NCI-H187 (cell line): ENCODE measurements at places on chromosomes 16 and 17.

- DNase-seq: no peak
Measured at GRCh38 chr17:42406615-42407288, 16.3 kb downstream of the CAVIN1 start.

DNA sequence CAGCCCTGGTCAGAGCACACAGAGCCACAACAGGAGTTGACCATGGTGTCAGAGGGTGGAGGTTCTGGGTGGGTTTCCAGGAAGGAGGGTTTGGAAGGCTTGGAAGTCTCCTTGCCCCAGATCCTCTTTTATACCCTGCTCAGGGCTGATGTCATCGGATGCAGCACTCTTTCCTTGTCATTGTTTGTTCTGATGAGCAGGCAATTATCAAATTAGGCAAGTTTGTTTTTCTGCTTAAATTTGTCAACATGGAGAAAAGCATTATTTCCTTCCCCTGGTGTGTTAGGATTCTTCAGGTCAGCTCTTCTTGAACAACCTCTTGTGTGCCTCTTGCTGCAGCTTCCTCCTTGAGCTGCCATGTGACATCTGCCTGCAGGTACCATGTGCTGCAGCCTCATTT lies at the start of gene KRTAP4-4:
Gene KRTAP4-4, minus strand, starts transcription at position 101 of the 400 bp plus-strand sequence. Its CDS starts 57 bp downstream, at position 44.
- DNase-seq: no peak

- no peak for DNase-seq
Measured at GRCh38 chr17:57599271-57600045, 145.6 kb downstream of the CCDC182 start.

DNA sequence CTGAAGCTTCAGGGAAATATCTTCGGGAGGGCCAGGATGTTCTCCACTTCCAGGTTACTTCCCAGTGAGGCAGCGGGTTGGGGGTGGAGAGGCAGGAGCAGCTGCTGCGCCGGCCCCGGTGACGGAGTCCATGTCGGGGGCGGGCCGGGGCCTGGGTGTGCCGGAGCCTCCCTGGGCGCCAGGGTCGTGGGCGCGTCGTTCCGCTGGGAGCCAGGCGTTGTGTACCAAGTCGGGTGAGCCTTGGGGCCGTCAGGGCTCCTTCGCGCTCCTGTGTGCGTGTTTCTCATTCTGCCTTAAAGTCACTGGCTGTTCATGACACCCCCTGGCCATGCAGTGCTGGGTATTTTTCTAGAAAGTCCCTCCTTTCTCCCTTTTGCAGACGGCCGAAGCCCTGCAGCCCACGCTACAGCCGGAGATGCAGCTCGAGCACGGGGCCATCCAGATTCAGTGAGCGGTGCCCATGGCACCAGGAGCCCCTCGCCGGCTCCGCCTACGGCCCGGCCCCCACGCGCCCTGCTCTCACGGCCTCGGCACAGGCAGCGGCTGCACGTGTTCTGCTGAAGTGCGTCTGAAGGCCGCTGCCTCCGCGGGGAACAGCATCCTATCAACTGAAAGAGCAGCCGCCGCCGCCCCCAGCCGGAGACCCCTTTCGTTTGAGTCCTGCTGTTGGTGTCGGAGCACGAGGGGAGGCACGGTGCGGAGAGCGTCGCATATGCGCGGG lies 125.1 kb downstream of the BANP start:
- no peak for DNase-seq

DNA sequence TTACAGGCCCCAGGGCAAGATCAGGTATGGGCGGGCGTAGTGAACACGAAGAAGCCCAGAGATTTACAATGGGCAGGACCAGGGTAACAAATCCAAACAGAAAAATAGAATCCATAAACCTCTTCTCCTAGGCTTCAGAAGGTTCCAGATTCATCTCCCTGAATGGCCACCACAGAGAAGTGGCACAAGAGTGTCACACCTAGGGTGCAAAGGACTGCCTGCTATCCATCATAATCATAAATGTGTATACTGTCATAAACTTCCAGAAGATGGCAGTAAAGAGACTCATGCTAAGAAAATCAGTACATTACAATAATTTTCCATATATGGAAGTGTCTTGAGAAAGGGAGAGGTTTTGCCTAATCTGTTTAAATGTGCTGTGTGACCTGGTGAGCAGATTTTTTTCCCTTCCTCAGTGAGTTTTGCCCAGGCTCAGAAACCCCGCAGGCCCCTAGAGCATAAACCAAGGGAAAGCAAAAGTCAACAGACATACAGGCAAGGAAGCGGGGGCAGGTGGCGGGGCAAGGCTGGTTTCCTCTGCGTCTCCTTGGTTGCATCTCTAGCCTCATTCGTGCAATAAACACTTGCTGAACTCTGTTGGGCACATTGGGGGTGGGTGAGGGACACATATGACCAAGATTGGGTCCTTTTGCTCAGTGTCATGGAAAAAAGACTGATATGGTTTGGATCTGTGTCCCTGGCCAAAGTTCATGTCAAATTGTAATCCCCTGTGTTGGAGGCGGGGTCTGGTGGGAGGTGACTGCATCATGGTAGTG lies 92.0 kb upstream of the CDH5 start:
- DNase-seq: no peak

DNA sequence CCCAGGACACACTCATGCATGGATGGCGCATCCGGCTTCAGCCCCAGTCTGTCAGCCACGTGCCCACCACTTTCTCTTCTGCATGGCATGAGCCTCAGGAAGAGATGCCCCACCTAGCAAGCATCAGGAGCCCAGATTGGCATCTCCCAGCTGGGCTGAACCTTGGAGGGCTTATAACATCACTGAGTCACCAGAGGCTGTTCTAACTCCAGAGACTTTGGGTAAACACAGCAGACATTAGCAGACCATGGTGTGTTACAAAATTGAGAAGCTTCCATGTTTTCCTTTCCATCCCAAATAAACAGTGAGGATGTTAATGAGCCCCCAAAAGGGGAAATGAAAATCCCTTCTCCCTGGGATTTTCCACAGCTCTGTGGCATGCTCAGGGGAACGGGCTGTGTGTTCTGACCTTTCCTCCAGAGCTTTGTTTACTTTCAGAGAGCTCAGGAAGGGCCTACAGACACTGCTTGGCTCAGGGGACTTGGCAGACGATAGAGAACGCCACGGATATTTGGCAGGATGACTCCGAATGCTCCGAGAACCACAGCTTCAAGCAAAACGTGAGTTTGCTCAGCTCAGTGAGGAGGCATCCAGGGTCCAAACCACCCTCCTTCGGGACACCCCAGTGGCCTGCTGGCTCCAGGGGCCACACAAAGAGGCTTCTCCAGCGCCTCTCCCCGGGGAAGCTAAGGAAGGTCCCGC lies 16.5 kb downstream of the GLP2R start:
- DNase-seq: no peak

GRCh38 chr16:57016831-57017230 lies 27.5 kb downstream of the NLRC5 start:
- DNase-seq: no peak

DNA sequence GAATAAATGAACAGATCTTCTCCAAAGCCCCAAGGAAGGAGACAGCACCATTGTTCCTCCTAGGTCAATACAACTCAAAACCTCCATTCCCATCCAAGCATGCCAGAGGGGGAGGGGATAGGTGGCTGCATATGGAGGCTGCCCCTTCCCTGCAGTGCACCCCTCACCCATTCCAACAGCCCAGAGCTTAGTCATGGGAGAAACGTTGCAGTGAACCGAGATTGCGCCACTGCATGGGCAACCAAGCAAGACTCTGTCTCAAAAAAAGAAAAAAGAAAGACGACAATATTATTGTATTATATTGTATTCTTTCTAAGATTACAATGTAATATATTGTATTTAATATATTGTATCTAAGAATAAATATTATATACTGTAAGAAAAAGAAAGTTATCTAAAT lies 36.4 kb upstream of the CD300E start:
- DNase-seq: no peak

- no peak for DNase-seq
Measured at GRCh38 chr17:5580969-5581368, 3.3 kb downstream of the NLRP1 start.

DNA sequence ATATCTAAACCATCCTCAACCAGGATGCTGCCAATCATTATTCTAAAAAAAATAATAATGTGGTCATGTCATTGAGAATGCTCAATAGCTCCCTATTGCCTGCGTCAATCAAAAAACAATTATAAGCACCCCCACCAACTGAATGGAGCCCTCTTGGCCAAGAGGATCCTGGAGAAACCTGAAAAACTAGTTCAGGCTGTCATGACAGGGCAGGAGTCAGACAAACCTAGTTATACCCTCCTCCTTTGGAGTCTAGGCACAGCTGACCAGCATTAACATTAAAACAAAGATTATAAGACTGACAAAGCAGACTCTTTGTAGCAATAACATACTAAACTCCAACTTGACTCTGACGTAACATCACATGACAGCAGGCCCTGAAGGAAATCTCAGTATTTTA lies 119.2 kb upstream of the CCL2 start:
- no peak for DNase-seq

GRCh38 chr17:81926451-81927151 lies 934 bp downstream of the MAFG start:
- DNase-seq: no peak

- no peak for DNase-seq
Measured at GRCh38 chr17:33262266-33263123, 30.6 kb downstream of the ASIC2 start.

DNA sequence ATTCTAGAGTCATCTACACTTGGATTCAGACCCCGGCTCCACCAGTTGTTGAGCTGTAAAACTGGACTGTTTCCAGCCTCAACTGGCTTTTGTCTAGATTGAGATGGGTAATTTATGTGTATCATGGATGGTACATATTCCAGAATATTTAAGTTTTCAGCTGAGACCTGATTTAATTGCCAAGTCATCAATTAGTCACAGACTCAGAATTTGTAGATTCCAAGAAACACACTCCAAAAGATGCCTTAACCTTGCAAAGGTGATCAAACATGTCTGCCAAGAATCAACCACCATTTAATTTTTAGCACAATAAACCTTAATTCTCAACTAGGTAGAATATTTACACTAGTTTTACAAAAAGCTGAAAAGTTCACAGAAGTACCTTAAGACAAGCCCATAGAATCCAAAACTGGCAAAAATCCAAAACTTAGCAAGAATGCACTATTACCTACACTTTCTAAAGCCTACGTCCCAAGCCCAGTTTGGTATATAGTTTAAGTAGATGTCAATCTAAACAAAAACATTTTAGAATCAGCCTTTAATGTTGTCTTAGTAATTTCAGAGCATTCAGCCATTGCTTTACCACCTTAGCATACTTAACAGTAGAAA lies 17.7 kb downstream of the SIAH1 start:
- DNase-seq: no peak
